Parietal lobe (tissue), 2 donors: ENCODE measurements at places on chromosomes 16 and 17. TPM values are rescaled to one million over a fixed set of nuclear protein-coding genes. Genes with fewer than 3 reads are reported as not detected.

KRTAP3-2 gene
- not detected for total RNA-seq

G6PC1 gene
- total RNA-seq: not detected

PALB2 gene
- total RNA-seq: 15.0 TPM

LYZL6 gene
- total RNA-seq: not detected

TVP23A gene
- 31.9 TPM for total RNA-seq

MRPL27 gene
- 41.6 TPM for total RNA-seq

MYOCD gene
- under 0.01 TPM for total RNA-seq

DRC3 gene
- total RNA-seq: 5.0 TPM
